NCI-H226 (cell line): ENCODE measurements at places on chromosomes 4 and X.

DNA sequence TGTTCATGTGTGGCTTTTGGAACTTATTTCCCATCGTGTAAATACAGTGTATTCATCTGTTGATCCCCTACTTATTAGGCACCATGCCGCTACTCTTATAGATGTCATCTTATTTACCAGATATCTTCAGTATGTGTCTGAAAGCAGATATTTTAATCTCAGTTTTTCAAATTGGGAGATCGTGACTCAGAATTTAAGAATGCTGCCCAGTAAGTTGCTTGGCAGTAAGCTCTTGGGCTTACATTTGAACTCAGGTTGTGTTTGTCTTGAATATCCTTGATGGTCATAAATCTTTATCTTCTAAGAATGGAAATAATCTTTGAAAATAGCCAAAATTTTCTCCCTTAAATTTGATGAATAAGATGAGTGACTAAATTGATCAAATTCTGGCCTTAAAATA lies 45.9 kb upstream of the RPA4 start:
- DNase-seq = peak; percentile 33

DNA sequence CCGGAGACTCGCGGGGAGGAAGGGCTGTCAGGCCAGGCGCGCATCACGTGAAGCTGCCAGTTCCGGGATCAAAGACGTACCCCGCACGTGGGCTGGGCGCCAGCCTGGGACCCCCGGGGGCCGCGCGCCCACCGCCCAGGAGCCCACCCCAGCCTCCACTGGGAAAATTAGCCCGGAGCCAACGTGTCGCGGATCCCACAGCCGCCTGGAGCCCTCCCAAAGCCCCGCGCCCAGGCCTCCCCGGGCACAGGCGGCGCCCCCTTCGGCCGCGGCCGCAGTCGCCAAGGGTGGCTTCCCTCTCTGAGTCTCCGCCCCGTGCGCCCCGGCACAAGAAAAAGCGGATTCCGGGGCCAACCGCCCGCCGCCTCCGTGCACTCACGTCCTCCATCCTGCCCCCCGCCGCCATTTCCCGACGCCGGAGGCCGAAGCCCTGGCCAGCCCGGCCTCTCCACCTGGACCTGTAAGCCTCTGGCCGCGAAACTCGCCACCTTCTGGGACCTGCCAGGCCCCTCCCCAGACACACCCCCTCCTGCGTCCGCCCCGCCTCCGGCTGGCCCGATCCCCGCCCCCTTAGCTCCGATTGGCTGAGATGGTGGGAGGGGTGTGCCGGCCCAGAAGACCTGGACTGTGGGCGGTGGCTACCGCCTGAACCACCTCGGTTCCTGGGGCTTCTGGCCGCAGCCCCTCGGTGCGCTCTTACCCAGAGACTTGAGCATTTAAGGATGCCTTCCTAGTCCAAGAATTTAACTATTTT lies at the start of gene TMEM192:
Gene TMEM192 (minus strand): TSS at position 493 of the 754 bp plus-strand sequence. CDS start 87 bp downstream, at position 406.
- peak; percentile 72 for DNase-seq

- DNase-seq = peak; percentile 61
Measured at GRCh38 chr4:99816545-99817308, at the start of gene DAPP1. TSS of gene DAPP1 (plus strand) at chr4:99816827. CDS start at chr4:99816914, 87 bp downstream.

GRCh38 chrX:9231491-9231890 lies 197.6 kb upstream of the FAM9B start:
- DNase-seq = no peak

GRCh38 chr4:151242305-151242704 lies 34.7 kb upstream of the PRSS48 start:
- no peak for DNase-seq

GRCh38 chrX:112832481-112833095 lies 8.0 kb downstream of the AMOT start:
- no peak for DNase-seq

GRCh38 chr4:35525192-35525978 lies 718.9 kb downstream of the ARAP2 start:
- DNase-seq = no peak

- no peak for DNase-seq
Measured at GRCh38 chrX:123442764-123443163, 258.7 kb downstream of the GRIA3 start.

DNA sequence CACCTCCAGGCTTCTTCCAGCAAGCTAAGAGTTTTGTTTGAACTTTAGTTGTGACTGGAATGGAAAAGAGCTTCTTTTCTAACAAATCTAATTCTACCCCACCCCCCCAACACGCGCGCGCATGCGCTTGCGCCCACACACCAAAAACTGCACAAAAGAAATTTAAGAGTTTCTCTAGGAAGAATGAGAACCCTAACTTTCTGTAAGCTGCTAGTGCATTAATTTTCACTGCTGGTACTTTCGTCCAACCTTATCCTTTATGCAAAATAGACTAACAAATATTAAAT lies 9.0 kb upstream of the INTU start:
- no peak for DNase-seq

- DNase-seq = no peak
Measured at GRCh38 chrX:150643958-150644357, 49.2 kb upstream of the MTMR1 start.

DNA sequence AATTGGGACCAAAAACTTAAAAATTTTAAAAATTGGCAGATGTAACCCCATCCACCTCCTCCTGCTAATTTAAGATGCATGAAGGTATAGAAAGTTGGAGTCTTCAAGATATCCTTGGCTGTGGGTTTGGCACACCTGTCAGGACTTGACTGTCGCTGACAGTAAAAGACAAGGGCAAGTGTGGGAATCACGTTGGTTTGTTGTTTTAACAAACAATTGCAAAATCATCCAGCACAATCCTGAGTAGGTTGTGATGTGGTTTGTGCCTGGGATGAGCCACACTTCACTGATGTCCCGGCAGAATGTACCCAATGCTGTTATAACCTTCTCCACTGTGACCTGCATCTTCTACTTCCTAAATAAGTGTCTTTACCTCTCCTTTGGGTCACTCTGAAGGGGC lies 24.0 kb downstream of the HOPX start:
- no peak for DNase-seq
